Hematopoietic multipotent progenitor cell treated with erythropoietin and hydrocortisone succinate and interleukin-3 and kit ligand, for 17 days (in vitro differentiated cells): ENCODE measurements at places on chromosomes 6 and 20.

DNA sequence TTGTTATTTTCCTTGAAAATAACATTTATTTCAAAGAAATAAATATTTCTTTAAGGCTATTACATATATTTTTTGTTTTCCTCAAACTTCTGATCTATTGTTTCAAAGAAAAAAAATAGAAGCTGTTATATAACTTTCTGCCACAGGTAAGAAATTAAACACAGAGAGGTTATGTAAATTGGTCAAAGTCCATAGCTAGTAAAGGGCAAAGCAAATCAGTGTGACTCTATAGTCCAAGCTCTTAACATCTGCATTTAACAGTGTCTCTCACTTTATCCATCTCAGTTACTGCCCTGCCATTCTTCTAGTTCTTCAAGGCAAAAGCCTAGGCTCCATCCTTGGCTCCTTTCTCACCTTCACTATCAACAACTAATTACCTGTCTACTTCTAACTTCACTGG lies 57.1 kb downstream of the RWDD2A start:
- DNase-seq: no peak

- DNase-seq: no peak
Measured at GRCh38 chr6:35419417-35419816, 32.7 kb upstream of the FANCE start.

GRCh38 chr20:31630187-31630790 lies 7.4 kb upstream of the COX4I2 start:
- no peak for DNase-seq

GRCh38 chr6:29925321-29925720 lies 17.0 kb upstream of the HLA-A start:
- DNase-seq: no peak

- DNase-seq: no peak
Measured at GRCh38 chr20:61115364-61116065, 136.5 kb upstream of the CDH4 start.

- no peak for DNase-seq
Measured at GRCh38 chr6:17429383-17430061, 36.1 kb downstream of the CAP2 start.

DNA sequence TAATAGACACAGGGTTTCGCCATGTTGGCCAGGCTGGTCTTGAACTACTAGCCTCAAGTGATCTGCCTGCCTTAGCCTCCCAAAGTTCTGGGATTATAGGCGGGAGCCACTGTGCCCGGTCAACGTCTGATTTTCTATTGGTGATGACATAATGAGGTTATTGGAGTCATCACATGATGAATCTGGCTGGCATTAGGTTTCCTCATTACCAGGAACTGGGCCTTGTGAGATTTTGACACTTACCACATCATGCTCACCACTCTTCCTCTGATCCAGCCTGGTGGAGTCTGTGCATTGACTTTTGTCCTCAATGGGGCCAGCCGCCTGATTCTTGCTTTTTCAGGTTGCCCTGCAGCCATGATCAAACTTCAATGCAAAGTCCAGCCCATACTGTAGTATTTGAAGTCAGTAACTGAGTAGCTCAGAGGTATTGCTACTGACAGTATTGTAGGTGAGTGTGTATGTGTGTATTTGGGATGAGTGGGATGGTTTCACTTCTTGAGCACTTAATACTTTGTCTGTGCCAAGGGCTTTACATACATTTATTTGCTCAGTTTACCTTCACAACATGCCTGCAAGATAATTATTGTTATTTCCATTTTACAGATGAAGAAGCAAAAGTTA lies 16.0 kb downstream of the ANKS1A start:
- DNase-seq: no peak

DNA sequence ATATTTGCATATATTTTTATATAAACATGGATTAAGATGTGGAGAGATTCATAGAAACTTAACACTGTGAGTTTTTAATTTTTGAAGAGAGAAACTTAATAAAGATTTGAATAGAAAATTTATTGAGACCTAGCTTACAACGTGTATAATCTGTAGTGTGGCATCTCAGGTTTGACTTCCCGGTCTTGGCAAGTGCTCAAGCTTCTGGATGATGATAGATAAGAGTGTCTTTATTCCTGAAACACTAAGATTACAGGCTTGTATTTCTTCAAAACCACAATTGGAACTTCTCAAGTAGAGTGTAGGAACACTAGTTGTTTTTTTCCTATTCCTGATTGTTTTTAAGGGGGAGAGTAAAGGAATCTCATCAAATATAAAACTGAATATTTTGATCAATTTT lies 64.6 kb upstream of the NOTCH4 start:
- DNase-seq: peak; percentile 11

DNA sequence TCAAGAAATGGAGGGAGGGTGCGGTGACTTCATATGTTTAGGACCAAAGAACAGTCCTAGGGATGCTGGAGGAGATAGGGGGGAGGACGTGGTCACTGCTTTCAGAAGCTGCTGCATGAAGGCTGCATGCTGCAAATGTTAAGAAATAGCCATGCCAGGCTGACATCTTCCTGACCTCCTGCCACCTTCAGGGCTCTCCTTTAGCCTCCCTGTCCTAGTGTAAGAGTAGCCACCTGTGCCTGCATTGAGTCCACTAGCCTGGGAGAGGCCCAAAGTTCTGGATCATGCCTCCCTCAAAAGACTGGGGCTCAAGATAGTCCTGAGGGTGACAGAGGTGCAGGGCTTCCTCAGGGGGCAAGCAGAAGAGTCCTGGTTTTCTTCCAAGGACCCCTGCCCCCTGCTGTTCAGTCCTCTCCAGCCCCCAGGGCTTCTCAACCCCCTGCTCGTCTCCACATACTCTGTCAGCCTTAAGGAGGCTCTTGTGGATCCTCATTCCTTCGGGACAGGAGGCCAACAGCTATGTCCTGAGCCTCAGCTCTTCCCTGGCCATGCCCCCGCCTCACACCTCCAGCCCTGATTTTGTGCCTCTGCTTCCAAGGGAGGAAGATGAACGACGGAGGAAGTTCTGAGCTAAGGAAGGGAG lies 96.3 kb downstream of the MRPL14 start:
- no peak for DNase-seq

DNA sequence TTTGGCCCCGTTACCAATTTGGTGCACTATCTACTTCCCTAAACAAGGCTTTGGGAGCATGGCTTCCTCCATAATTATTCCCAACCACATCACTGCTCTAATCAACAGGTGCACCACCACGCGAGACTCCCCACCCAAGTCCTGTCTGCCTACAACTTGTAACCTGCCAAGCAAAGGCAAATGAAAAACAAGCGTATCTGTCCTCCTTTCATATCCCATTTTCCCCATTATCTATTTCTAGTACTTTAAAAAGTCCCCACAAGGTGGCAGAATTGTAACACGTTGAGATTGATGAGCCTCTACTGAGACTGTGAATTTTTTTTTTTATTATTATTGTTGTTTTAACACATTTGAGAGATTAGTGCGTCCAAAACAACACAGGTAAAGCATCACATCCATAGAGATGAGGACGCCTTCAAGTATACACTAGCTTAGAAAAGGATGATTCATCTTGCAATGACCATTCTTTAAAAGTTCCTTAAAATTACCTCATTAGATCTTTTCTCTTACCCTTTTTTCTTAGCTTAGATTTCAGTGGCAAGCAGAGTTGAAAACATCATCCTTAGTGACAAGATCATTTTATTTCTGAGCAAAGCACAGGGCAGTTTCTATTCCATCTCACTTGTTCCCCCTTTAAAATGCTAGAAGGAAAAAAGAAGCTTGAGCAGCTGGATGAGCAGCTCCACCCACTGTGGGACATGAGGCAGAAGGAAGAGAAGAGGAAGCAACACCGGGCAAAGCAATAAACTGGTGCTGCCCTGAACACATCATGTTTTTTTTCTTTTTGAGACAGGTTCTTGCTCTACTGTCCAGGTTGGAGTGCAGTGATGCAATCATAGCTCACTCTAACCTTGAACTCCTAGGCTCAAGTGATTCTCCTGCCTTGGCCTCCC lies 210.8 kb downstream of the ARHGAP18 start:
- DNase-seq: peak; percentile 78

DNA sequence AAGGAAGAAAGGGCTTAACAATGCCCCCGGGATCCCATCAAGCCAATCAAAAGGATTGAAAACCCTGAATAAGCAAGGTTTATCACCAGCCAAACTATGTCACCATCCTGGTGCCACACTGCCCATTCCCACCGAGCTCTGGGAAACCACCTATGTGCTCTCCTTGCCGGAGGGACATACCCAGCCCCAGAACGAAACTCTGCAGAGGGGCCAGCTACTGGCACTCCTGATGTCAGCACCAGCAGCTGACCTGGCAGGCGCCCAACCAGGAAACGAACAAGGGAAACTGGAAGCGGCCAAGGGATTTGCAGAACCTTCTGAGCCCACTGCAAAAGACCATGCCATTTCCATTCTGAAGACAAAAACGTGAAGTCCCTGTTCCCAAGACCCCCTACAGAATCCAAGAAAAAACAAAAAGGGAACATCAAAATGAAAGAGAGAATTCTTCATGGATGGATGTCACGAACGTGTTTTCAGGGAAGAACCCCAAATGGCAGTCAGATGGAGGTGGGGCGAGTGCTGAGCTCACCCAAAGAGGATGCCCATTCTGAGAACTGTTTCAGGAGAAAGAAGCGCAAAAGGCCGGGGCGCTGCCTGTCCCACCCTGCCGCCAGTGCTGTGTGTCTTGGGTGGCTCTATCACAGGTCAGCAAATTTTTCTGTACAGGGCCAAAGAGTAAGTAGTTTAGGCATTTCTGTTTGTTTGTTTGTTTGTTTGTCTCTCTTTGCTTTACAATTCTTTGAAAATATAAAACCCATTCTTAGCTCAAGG lies 305.2 kb downstream of the ESR1 start:
- DNase-seq: no peak

DNA sequence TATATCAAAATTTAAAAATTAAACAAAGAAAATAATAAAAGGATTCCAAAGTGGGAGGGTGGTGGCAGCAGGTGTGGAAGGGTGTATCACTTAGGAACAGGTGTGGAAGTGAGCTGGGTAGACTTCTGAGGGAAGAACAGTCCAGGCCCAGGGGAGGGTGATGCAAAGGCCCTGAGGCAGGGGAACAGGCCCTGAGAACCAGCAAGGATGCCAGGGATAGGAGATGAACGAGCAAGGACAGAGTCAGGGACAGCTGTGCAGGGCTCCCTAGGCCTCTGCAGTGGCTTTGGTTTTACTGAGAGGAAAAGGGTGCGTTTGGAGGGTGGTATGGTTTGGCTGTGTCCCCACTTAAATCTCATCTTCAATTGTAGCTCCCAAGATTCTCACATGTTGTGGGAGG lies 9.4 kb upstream of the RAET1E start:
- no peak for DNase-seq

- no peak for DNase-seq
Measured at GRCh38 chr6:52475307-52475706, 55.2 kb downstream of the EFHC1 start.

DNA sequence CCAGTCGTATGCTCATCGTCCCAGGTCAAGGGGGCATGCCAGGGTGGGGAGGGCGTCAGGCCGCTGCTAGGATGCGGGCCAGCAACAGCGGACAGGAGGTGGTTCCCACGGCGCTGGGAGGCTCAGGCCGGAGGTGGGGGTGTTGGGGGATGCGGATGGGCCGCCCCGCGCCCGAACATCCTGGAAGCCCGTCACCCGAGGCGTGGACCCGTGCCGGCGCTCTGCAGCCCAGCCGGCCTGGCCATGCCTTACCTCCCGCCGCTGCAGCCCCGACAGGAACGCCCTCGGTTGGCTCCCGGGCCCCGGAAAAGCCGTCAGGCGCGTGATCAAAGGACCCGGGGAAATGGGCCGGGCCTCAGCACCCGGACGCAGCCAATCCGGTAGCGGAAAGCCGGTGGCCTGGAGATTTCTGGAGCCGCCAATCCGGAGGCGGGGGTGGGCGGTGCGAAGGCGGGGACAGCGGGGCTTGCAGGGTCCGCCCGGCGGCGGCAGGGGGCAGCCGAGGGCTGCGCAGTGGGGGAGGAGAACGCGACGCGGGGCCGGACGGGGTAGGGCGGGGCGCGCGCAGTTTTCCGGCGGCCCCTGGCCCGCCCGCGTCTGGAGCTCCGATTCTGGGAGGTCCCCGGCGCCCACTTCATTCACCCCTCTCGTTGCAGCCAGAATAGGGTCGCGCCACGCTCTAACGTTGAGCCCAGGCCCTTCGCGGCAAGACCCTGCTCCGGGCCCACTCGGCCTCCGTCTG lies at the start of gene SMIM29:
Gene SMIM29, minus strand, starts transcription at position 280 of the 742 bp plus-strand sequence. CDS start 1,215 bp downstream, outside the sequence.
- DNase-seq: peak; percentile 95

- no peak for DNase-seq
Measured at GRCh38 chr6:57163956-57164355, 8.2 kb upstream of the BAG2 start.

DNA sequence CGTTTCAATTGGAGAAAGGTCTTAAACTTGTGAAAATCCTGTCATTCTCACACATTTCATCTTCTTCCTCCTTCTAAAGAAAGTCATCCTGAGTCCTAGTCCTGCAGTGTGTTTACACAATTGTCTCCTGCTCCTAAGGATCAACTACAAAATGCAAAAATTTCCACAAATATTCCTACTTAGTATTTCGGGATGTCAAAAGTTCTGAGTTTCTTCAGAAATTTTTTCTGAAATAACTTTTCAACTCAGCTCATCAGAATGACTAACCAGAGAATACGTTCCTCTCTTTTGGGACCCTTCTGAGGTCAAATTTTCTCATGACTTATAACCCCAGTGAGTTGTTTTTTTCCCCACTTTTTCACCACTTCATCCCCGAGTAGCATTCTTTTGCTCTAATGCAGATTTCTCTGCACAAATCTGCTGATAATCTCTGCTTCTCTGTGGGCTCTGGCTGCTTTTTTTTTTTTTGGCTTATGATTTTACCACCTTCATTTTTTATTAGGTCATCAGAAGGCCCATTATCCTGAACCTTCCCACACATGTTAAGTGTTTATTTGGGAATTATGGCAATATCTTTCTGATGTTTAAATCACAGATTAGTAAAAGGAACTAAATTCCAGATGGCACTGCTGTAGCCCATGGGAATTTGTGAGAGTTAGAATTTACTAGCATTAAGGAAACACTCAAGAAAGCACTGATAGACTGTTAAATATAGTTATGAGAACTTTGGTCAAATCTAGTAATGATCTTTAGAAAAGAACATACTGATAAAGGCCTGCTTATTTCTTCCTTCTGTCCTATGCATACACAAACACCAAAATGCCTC lies 41.4 kb downstream of the MAP3K5 start:
- DNase-seq: no peak

- no peak for DNase-seq
Measured at GRCh38 chr20:61739086-61739831, 326.4 kb downstream of the TAF4 start.

- no peak for DNase-seq
Measured at GRCh38 chr6:137973201-137973600, 106.1 kb downstream of the TNFAIP3 start.

GRCh38 chr6:34195726-34196115 lies 41.0 kb upstream of the HMGA1 start:
- no peak for DNase-seq

DNA sequence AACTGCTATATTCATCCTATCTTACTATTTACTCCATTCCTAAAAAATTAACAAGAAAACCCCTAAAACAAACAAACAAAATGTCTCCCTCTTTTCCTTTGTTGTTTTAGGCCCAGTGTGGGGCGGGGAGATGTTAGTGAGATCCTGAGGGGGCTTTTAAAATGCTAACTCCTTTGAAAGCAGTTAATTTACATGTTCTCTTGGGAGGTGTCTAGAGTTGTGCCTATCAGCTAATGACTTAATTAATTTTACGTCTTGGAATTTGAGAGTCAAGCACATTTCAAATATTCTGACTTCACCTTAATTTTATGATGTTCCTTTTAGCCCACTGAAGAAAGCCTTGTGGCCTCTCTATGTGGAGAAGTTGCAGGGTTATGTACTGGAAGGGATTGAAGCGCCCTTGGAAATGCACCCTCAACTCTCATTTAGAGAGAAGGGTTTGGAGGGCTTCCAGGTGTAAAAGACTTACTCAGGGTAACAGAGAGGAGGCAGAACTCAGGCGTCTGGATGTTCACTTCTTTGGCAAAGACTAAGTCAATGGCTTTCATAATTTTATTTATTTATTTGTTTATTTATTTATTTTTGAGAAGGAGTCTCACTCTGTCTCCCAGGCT lies 4.9 kb downstream of the SASH1 start:
- no peak for DNase-seq
